ENCODE measurements at places on chromosomes 2 and 18.

DNA sequence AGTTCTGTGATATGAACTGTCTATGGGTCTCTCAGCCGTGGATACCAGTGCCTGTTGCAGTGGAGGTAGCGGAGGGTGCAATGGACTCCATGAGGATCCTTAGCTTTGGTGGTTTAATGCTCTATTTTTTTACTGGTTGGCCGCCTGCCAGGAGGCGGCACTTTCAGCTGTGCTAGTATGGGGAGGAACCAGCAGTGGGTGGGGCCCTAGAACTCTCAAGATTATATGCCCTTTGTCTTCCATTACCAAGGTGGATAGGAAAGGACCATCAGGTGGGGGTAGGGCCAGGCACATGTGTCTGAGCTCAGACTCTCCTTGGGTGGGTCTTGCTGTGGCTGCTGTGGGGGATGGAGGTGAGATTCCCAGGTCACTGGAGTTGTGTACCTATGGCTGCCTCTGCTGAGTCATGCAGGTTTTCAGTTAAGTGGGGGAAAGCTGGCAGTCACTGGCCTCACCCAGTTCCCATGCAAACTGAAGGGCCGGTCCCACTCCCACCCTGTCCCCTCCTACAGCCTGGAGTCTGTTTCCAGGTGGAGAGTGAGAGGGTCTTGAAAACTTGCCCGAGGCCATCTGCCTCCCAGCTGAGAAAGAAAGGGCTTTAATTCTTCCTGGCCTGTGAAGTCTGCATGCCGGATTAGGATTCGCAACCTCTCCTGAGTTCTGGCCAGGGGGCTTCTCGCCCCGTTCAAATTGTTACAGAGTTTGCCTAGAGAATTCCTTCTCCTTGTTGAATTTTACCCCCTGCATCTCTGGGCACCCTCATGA lies 14.5 kb downstream of the KCNS3 start:
- DNase-seq = no peak

- DNase-seq = no peak
These were observed 49.8 kb upstream of the PLA2R1 start for GRCh38 chr2:160111951-160112798.

- DNase-seq = peak; percentile 60
These were observed 49.5 kb upstream of the KIDINS220 start for GRCh38 chr2:8886876-8887275.

DNA sequence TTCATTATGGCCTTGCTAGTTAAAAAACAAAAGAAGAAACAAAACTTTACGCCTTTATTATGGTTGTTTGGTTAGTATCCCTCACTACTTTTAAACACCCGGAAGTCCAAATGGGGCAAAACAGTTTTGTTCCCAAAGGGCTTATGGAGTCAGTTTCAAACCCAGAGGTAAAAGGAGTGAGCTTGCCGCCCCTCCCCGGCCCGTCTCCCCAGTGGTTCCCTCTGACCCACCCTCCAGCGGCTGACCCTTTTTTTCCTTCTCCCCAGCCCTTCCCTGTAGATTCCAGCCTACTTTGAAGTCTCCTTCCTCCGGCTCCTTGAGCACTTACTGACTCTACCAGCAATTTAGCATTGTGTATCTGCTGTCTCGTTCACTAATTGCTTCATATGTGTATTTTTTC lies 209.2 kb downstream of the ICOS start:
- DNase-seq = no peak

DNA sequence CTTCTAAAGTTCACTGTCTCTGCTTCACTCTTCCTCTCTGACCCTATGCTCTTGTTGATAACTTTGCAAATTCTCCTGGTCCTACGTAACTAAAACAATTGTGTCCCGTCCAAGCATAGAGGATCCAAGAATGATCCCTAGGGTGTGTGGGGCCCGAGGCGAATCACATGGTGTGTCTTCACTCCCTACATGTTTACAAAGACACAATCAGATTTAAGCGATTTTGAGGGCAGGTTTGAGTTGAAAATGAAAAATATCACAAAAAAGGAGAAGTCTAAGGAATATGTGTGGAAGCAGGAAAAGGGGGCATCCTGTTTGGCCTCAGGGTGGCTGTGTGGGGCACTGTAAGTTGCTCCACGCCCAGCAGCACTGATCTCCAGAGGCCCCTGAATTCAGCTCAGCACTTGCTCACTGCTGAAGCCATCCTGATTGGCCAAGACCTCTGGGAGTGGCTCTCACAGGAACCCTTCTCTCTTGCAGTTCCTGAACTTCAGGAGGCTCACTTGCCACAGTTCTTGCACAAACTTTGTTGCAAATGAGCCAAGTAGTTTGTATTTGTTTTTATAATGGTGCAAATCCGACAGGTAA lies 363.6 kb downstream of the ZNF521 start:
- no peak for DNase-seq

- peak; percentile 83 for DNase-seq
These were observed 43.3 kb upstream of the SETBP1 start for GRCh38 chr18:44637210-44638033.

DNA sequence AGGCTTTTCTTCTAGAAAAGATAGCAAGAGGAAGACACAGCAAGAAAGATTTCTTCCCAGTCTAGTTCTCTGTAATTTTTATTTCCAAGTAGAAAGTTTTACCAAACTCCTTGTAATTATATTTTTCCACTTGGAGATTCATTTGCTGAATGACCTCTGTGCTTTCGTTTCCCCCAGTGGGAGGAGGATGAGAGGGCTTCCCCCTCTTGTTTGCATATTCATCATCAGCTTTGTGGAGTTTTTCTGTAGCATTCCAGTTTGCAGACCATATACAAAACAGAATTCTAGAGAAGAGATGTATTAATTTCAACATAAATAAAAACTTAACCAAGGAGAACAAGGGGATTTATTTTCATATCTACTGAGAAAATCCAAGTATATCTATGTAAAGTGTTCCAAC lies 51.3 kb downstream of the RMDN2 start:
- DNase-seq = no peak

DNA sequence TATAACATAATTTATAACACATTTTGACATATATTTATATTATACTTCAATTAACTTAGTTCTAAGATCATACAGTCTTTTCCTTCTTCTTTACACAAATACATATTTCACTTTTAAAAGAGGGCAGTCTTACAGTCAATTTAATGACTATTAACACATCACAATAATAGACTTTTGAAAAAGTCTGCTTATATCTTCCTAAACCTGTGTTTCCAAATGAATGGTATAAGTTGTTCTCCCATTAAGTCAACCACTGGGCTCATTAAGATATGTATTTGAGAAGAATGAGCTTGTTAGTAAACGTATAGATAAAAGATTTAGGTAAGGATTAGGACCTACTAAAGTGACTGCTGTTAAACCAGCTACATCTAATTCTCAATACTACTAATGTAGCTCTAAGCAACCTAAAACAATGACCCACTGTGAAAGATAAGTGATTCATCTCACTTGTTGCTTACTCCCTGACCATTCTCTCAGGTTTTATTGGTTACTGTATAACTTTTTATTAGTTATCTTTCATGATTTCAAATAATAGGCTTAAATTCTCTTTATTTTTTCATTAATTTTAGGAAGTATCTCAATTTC lies 27.0 kb downstream of the SLC40A1 start:
- DNase-seq = no peak

DNA sequence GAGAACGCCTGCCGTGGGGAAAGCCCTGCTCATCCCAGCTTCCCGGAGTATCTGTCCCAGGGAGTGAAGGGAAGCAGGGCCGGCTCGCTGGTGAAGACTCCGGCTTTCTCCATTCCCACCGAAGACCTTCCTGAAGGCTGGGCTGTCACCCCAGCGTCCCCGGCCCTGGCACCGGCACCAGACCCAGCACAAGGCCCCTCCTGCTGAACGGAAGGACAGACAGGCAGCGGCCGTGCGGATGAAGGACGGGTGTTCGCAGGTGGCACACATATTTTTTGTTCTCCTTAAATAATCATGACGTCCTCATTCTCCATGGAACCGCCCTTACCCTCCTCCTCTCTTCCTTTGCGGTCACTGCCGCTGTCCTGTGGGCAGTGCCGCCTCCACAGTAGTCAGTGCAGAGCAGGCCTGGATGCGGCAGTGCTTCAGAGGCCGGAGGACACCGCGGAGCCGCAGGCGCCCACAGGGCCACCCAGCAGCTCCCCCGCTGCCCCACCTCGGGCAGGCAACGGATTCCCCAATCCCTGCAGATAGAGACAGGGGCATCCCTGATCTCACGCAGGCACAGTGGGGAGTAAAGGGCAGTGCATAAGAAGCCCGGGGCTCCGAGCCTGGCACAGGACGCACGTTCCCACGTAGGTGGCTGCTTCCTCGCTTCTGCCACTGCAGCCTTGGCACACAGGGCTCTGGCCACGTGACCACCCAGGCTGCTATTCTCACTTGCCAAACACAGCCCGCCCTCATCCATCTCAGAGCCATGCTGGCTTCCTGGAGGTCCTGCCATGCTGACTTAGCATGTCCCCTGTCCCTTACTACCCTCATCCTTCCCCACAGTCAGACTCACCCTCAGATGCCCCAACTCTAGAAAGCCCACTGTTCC lies 229.7 kb downstream of the EIPR1 start:
- DNase-seq = no peak

DNA sequence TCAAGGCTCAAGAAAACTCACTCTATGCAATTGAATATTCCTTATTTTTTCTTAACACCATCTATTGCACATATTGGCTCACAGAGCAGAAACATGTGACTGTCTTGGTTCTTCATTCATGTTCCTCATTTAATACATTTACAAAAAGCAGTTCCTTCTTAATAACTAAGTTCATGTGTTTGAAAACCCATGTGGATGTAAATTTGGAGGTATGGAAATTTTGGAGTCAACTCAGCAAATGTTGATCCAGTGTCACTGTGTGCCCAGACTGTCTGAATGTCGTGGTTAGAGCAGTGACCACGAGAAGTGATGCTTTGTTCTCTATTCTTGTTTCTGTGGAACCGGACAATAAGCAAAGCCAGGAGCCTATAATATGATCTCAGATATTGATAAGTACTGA lies 299.1 kb downstream of the SETBP1 start:
- no peak for DNase-seq

GRCh38 chr2:184599872-184600222 lies 1.5 kb downstream of the ZNF804A start:
- DNase-seq = peak; percentile 42

DNA sequence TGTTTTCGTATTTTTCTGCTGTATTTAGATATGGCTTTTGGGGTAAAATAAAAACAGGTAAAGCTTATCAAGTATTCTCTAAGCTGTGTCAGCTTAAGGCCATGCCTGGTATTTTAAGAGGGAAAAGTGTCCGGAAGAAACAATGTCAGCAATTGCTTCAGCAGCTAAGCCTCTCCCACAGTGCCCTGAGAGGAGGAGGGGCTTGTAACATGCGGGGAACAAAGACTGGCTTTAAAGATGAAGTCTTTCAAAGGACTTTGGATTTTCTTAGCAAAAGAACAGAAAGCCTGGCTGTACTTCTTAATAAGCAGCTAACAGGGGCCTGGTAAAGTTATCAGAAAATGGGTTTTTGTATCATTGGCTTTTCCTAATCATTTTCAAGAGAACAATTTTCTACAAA lies 102.8 kb downstream of the PXDN start:
- peak; percentile 46 for DNase-seq

All from fibroblast of lung (primary cell).